ENCODE measurements at places on chromosomes 1 and 21.

GRCh38 chr1:53930932-53931331, 14.6 kb downstream of the IFT25 start:
- DNase-seq: no peak

DNA sequence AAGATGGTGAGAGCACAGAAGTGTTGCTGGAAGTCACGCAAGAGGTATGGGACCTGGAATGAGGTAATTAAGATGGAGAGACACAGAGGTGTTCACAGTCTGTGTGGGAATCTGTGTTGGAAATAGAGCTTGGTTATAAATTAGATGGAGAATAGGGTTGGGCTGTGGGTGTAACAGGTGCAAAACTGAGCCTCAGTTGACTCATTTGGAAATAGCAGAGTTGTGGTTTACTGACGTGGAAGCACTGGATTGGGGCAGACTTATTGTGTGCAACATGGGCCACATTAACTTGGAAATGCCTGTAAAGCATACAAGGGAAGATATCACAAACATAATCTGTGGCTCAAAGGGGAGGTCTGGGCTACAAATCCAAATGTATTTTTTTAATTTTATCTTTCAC, 13.0 kb downstream of the CAMSAP2 start:
- no peak for DNase-seq

GRCh38 chr1:22830757-22831340, 120.2 kb downstream of the EPHB2 start:
- no peak for DNase-seq

DNA sequence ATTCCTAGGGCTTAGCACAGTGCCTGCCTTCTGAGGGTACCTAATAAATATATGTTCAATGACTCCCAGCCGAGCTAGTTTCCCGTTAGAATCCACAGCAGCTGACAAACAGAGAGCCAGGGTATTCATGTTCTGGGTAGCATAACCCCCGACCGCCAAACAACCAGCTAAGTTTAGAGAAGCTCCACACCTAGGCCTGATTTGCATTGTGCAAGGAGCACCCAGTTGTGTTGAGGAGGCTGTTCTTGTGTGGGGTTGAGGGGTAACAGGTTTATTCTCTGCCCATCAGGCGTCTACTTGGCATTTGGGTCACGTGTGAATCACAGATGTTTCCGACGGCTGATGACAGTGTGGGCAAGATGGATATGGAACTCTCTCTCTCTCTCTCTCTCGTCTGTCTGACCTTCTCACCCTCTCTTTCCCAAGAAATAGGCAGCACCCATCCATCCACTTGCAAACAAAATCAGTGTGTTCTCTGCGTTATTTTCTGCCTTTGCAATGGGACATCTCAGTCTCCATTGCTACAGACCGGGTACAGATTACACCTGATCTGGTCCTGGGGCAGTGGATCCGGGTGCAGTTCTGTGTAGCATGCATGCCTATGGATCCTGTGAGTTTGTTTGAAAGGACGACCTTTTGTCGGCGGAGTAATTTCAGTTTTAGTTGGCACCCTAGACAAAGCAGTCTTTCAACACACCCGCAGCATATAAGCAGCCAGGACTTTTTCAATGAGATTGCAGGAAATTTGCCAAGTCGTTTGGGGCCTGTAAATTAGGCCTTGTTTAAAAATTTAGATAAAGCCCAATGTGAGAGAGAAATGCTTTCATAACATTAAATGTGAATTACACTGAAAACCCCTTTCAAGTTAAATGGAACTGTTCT, 29.4 kb downstream of the KAZN start:
- DNase-seq: no peak

GRCh38 chr1:44200336-44200735, 12.9 kb upstream of the DMAP1 start:
- no peak for DNase-seq

GRCh38 chr21:37803101-37803651, 113.1 kb downstream of the KCNJ6 start:
- no peak for DNase-seq

DNA sequence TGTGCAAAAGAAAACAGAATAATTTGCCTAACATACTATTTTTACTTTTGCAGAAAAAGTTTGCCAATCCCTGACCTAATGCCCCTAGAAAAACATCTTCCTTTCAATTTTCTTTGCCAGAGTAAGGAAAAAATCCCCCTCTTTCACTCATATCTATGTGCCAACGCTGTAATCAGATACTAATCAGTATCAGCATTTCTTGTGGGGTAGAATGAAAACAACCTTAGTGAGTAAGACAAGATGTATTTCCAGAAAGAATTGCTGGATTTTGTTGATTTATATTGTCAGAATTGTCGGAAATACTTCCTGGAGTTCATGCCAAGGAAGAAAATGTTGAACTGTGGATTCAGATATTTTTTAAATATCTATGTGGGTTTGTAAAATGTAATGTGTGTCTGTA, 1893.8 kb downstream of the NCAM2 start:
- DNase-seq: no peak

- no peak for DNase-seq
Measured at GRCh38 chr1:187928288-187928687, 1099.5 kb downstream of the PLA2G4A start.

- no peak for DNase-seq
Measured at GRCh38 chr1:36055706-36056105, 28.2 kb upstream of the TEKT2 start.

GRCh38 chr1:3349161-3349967, 105.1 kb upstream of the ARHGEF16 start:
- no peak for DNase-seq

GRCh38 chr1:204870160-204870912, at the start of gene NFASC:
Gene NFASC, plus strand, starts transcription at chr1:204870862. Its CDS starts 73,454 bp downstream, at chr1:204944316.
- DNase-seq: no peak

- DNase-seq: no peak
Measured at GRCh38 chr1:72623299-72623708, 341.0 kb upstream of the NEGR1 start.

GRCh38 chr21:32001390-32001789, 128.6 kb downstream of the HUNK start:
- DNase-seq: no peak
